ENCODE measurements at places on chromosomes 1 and 21.

DNA sequence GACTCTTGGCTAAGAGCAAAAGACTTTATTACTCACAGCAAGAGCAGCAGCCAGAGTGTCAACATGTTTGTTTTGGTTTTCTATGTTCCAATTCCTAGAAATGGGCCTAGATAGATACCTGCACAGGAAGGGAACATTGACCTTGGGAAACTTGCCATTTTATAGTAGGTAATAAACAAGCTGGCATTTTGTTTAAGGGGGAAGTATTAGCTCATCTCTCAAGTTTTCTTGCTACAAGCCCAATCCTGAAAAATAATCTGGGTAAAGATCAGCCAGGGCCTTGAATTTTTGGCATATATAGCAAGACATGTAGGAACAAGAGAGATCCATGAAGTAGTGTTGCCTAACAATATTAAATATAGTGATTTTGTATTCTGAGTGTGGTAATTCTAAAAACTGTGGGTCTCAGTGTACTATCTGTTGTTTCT is 51.4 kb upstream of the RGL1 start:
- DNase-seq = no peak

GRCh38 chr1:230000493-230001184 is 66.4 kb upstream of the GALNT2 start:
- no peak for DNase-seq

GRCh38 chr1:39080831-39081270 is 54.7 kb downstream of the NDUFS5 start:
- no peak for DNase-seq

DNA sequence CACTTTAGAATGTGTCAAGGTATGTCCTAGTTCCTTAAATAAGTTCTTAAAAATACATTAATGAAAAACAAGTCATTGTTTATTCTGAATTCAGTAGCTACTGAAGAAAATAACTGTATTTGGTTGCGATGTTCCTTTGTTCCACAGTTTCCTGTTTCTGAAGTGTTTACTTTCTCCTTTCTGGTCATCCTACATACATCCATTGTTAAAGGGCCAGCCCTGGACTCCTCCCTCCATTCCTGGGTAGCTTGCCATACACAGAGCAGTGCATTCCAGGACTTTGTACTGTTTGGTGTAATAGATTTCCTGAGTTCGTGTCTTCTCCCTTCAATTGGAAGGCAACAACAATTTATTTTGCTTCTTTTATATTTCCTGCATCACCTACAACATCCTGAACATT is 845.4 kb upstream of the CXADR start:
- no peak for DNase-seq

GRCh38 chr1:189658381-189658780 is 819.3 kb downstream of the BRINP3 start:
- DNase-seq = no peak

DNA sequence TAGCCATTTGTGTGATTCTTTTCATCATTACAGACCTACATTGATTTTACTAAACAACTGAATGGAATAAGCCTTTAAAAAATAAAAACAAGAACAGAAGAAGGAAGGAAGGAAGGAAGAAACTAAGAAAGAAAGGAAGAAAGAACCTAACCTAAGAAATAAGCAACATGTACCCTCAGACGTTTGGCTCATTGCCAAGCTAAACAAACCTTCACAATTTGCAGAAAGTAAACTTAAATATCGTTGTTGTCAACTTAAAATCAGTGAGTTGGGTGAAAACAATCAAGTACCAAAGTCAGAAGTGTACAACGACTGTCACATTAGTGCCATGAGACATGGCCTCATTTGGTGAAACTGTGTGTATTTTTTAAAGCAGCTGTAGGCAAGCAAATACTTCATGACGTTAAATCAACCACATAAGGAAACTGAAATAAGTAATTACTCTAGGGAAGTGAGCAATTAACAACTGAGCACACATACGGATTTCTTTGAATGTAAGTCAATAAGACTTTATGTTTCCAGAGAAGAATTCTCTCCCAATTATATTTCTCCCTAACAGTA is 313.1 kb upstream of the TMPRSS15 start:
- no peak for DNase-seq

DNA sequence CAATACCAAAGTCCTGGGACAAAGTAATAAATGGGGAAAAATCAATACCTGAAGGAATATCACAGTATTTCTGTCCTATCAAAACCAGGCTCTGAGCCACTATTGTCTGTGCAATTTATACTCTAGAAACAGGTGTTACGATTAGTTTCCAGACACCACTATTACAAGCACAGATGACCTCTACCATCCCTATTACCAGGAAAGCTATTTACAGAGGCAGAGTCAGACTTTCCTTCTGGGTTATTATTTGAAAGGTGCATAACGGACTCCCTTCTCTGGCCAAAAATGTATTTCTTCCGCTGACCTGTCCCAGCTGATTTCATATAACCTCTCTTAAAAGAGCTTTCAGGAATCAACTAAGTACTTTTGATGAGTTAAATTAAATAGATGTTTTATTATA is 154.6 kb upstream of the LRRC7 start:
- no peak for DNase-seq

DNA sequence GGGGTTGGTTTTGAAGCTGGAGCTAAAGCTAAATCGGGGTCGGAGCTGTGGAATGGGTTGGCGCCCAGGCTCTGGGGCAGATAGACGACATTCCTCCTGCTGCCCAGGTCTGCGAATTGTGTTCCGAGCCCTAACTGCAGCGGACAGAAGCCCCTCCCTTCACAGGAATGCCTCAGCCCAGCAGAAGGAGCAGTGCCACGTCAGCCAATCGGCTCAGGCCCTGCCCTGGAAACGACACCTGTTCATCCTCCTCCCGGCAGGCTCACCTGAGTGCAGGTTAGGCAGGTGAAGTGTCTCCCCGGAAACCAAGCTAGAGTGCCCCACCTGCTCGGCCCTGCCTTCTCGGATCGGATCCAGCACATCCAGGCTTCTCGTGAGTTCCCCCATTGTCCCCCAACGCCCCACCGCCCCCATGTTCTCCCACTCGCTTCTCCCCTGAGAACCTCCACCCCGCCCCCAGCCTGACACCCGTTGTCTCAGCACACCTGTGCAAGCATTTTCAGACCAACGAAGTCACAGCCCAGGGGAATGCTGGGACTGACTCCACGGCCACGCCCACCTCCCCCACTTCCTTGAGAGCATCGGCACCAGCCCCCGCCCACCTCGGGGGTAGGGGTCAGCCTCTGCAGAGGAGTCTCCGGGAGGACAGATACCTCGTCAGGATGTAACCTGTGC is 775 bp downstream of the TMEM125 start:
- DNase-seq = no peak

- DNase-seq = no peak
These were observed 272.7 kb downstream of the TRABD2B start for GRCh38 chr1:47724432-47724999.

DNA sequence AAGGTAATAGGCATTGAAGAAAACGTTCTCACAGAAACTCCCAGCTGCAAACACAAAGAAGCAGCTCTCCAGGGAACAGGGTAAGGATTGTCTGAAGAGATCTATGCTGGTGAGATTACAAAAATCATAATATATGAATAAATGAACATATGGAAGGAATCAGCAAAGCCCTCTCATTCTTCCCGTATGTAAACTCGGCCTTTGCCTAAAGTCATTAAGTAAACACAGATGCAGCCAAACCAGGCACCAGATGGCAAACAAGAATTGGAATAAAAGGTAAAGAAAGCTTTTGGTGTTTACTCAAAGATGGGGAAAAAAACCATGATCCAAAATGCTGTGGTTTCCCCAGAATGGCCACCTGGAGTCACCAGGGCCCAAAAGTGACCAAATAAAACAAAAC is 76.6 kb upstream of the HOOK1 start:
- DNase-seq = no peak

GRCh38 chr1:61244114-61244513 is 161.8 kb downstream of the NFIA start:
- DNase-seq = no peak

GRCh38 chr1:26290882-26291261 is 11.0 kb downstream of the SH3BGRL3 start:
- no peak for DNase-seq

DNA sequence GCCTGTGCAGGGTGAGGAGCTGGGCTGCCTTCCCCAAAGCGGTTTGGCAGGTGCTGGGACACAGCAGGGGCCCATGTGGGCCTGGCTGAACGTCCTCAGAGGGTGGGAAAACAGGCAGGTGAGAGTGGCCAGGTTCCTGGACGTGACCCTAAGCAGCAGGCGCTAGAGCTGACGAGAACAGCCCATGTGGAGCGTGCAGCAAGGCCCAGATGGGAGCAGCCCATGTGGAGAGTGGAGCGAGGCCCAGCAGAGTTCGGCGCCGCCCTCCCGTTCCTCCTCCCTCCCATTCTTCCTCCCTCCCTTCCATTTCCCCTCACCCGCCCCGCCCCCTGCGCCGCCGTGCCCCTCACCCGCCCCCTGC is 314.4 kb upstream of the VAMP3 start:
- DNase-seq = no peak

GRCh38 chr1:157193219-157193618 is 55.0 kb upstream of the ETV3 start:
- DNase-seq = no peak

- no peak for DNase-seq
These were observed 134.9 kb downstream of the RERE start for GRCh38 chr1:8682573-8682972.

- no peak for DNase-seq
These were observed 73.0 kb downstream of the GBP6 start for GRCh38 chr1:89436856-89437255.

- no peak for DNase-seq
These were observed 13.6 kb downstream of the MTF1 start for GRCh38 chr1:37845786-37846185.

- DNase-seq = peak; percentile 67
These were observed 729 bp upstream of the CDCA8 start for GRCh38 chr1:37691497-37692077.

DNA sequence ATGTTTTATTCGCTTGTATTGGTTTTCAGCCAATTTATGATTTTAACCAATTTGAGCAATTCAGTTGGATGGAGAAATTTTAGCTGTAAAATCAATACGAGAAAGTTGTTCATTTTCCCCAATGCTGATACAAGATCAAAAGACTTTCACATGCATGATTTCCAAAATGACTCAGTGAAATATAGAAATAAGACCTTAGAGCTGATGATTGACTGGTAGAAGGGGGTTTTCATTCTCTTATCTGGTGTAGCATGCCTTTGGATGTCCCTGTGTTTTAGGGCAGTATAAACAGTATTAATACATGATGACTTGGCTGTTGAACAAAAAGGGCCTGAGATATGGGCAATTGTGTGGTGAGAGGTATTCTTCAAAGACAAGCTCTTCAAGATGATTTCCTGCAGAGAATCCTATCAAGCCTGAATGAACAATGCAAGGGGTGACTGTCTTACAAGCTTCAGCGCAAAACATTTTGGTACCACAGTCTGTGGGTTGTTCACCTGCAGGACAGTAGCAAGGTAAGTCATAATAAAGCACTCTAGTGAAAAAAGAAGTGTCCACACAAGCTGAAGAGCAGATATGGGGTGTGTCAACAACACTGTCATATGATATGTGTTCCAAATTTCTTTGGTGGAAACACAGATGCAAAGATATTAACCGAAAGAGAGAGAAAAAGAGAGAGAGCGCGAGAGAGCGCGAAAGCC is 156.2 kb downstream of the TNFSF18 start:
- no peak for DNase-seq

DNA sequence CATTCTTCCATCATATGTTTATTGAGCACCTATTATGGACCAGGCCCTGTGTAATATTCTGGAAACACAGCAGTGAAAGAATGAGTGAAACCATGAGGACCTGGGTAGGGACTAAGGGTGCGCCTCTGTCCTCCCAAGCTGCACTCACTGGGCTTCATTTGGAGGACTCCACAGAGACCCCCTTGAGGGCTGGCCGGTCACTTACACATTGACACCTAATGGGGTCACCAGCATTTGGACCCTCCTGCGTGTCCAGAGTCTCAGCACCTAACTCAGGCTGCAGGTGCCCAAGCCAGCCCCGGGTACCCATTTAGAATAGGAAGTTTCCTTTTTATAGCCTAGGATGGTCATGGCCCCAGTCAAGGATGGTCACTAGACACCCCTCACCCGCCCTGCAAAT is 2.8 kb upstream of the FNDC5 start:
- no peak for DNase-seq

GRCh38 chr21:39972471-39972870 is 105.2 kb downstream of the PCP4 start:
- no peak for DNase-seq

DNA sequence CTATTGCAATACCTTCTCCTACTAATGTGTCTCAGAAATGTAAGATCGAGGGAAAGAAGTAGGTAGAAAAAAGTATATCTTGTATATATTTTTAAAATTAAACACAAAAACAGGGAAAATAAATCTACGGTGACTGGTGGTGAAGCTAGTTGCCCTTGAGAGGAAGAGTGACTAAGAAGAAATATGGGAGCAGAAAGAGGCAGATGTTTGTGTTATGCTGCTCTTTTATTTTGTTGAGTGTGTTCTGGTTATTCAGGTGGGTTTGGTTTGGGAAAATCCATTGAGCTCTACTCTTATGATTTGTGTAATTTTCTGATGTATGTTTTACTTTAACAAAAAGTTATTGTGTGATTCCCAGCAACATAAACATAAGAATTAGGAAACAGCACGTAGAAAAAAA is 444.9 kb upstream of the B3GALT2 start:
- DNase-seq = no peak

DNA sequence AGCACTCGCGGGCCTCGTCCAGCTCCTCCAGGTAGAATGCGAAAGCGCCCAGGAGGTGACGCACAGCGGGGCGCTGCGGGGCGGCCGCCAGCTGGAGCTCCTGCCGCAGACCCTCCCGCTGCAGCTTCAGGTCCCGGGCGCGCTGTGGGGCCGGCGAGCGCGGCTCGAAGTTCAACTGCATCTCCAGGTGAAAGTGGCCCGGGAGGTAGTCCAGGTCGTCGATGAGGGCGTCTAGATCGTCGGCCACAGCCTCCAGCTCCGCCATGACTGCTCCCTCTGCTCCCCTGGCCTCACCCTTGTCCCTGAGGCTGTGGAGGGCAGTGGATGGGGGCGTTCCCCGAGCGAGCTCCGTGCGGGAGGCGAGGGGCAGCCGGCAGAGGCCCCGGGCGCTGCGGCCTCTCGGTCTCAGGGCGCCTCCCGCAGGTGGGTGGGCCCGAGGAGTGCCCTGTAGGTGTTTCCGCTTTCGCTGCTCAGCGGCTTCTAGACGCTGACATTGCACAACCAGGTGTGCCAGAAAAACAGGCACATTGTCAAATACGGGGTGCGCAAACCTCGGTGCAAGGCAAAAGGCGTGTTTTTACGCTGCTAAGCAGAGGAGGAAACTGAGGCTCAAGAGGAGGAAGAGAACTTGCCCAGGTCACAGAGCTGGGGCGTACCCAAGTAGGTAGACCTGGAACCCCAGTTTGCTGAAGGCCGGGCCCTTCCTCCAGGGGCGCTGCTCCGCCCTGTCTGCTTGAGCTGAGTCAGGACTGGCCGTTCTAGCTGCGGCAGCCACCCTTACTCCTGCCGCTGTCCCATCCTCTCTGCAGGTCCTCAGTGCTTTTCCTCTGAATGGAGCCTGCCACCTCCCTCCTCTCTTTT is at the start of gene TTC22:
Gene TTC22, minus strand, starts transcription at position 425 of the 861 bp plus-strand sequence. Its CDS starts 160 bp downstream, at position 265.
- no peak for DNase-seq

GRCh38 chr1:208085655-208086515 is 158.3 kb downstream of the PLXNA2 start:
- no peak for DNase-seq

- no peak for DNase-seq
These were observed 345 bp downstream of the SLX9 start for GRCh38 chr21:44940116-44940631.

GRCh38 chr1:88680471-88680870 is 3.6 kb upstream of the PKN2 start:
- no peak for DNase-seq

Data from SHP77 (cell line).